Stimulated activated CD4-positive, alpha-beta T cell treated with anti-CD3 and anti-CD28 coated beads, Interleukin-4, amount 100 ng/mL, for 4 hours (primary cell): ENCODE measurements at places on chromosomes 4 and X.
A peak's percentile ranks its signal among the peaks of the same experiment; 100 is the strongest.

- no peak for DNase-seq
Observed at GRCh38 chr4:163701916-163702315, 207.4 kb downstream of the TMA16 start.

- DNase-seq: no peak
Observed at GRCh38 chr4:127993151-127993550, 27.9 kb downstream of the ABHD18 start.

GRCh38 chr4:189084671-189085070 is 856.0 kb upstream of the FRG1 start:
- DNase-seq: no peak

GRCh38 chrX:47807548-47807947 is 29.2 kb upstream of the ZNF81 start:
- no peak for DNase-seq

GRCh38 chr4:173181848-173182247 is 13.2 kb downstream of the GALNT7 start:
- DNase-seq: no peak

DNA sequence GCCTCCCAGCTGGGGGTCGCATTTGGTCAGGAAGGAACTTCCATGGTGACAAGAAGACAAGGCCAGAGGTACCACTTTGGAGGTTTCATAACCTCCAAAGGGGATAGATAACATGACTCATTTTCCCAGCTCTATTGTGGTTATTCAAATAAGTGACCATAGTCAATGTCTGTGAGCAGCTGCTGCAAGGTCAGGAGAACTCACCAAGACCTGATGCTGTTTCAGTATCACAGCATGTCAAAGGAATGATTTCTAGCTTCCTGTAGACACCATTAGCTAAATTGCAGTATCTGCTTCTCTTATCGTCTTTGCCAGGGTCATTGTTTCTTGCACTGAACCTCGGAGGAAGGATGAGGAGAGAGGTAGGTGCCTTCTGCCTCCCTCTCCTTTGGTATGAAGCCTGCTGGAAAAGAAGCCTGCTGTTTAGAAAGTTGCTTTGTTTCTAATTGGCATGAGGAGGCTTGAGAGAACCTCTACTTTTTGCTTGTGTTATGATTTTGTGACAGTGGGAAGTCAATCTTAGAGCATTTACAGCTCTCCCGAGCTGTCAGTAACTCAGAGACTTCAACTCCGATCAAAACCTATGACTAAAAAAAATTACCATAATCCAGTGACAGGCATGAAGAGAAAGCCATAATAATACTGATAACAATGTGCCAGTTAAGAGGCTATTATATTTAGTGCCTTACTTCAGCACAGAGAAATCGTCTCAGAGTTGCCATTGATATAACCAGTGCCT is 38.0 kb upstream of the GATB start:
- DNase-seq: no peak

DNA sequence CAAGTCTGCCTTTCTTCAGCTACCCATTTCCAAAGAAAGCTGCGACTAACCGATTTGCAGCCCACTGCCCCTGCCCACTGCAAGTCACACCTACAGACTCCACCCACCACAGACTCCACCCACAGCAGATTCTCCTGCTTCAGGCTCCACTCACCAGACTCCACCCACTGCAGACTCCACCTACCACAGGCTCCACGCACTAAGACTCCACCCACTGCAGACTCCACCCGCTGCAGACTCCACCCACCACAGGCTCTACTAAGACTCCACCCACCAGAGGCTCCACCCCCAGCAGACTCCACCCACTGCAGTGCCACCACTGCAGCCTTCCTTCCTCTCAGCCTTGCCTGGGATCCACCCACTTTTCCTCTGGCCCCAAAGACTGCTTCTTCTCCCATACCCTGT is 41.3 kb downstream of the ABLIM2 start:
- DNase-seq: peak; percentile 24

- DNase-seq: no peak
Observed at GRCh38 chrX:100368167-100368566, 41.9 kb downstream of the PCDH19 start.
